ENCODE measurements at places on chromosomes 2 and 18. TPM values are rescaled to one million over a fixed set of nuclear protein-coding genes. Genes with fewer than 3 reads are reported as not detected.

The EML6 gene
- total RNA-seq: 0.73 TPM

The FIGN gene
- total RNA-seq: not detected

The TUBA4B gene
- total RNA-seq: not detected

The TTN gene
- total RNA-seq: 47.6 TPM

The SPEG gene
- total RNA-seq: 2.4 TPM

The CEBPZ gene
- 78.4 TPM for total RNA-seq

The MEIS1 gene
- total RNA-seq: 4.9 TPM

The TCF7L1 gene
- not detected for total RNA-seq

The IL1R1 gene
- 2.6 TPM for total RNA-seq

The IL36G gene
- not detected for total RNA-seq

The UGT1A3 gene
- not detected for total RNA-seq

The ITGAV gene
- total RNA-seq: 5.8 TPM

The SERPINB10 gene
- total RNA-seq: 5.7 TPM

The SPDYA gene
- total RNA-seq: 12.4 TPM

The VSNL1 gene
- not detected for total RNA-seq

The UGP2 gene
- 57.4 TPM for total RNA-seq

The PCARE gene
- total RNA-seq: under 0.01 TPM
